ENCODE measurements at places on chromosomes 4 and X.
A peak's percentile ranks its signal among the peaks of the same experiment; 100 is the strongest.

DNA sequence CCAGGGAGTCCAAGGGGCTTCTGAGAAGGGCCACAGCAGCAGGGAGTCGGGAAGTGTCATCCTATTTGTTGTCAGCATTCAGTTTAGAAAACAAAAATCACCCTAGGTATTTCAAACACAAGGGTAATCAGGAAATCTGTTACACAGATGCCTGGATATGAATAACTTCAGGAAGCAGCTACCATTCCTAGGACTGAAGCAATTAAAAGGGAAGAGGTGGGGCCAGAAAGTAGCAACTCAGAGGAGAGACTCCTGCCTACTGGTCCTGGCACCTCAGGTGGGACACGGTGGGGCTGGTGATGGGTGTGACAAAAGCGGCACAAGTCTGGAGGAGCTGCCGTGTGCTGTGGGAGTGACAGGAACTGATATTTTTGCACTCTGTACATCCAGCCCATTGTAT lies 107.9 kb downstream of the PDGFRA start:
- no peak for ATAC-seq

GRCh38 chrX:138150709-138151108 lies 560.8 kb downstream of the FGF13 start:
- ATAC-seq = no peak

GRCh38 chr4:52343595-52343994 lies 292.5 kb downstream of the SPATA18 start:
- no peak for ATAC-seq

DNA sequence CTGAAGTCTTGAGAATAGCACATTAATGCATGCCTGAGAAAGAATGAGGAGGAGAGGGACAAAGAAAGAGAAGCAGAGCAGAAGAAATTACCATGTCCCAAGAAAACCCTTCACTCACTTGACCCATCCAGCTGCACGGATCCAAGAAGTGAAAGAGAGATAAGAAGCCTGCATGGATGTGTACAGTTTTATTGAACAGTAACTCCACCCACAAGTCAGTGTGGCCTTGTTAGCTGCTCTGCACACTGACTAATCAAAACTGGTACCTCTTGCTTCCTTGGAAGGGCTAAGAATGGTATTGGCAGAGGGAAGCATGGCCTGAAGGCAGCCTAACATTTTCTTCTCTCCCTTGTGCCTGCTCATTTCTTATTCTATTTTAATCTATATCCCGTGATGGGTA lies 163.9 kb downstream of the SLC7A11 start:
- no peak for ATAC-seq

DNA sequence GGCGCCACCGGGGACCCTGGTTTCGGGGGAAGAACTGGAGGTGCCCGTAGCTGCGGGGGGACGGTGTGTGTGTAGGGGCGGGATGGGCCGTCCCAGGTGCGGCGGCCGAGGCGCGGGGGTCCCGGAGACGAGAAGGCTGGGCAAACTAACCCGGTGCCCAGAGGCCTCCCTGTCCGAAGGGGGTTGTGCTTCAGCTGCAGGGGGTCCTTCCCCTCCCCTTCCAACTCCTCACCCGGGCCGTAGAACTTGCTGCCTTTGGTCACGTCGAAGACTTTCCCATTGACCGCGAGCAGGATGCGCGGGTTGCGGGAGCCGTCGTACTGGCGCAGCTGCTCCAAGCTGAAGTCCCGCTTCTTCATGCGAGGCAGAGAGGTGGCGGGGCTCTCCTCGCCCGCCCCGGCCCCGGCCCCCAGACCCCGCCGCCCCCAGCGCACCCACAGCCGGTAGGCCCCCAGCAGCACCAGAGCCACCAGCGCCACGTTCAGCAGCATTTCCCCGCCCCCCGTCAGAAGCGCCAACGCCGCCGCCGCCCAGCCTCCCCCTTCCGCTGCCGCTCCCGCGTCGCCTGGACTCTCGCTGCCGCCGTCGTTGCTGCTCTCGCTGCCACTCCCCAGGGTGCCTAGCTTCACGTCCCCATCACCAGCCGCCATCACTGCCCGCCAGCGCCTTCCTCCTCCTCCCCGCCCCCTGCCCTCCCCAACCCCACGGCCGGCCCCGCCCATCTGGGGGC lies at the start of gene PGRMC2:
PGRMC2 (minus strand) TSS at position 673 of the 730 bp plus-strand sequence; CDS start at position 650, 23 bp downstream.
- peak; percentile 2 for ATAC-seq

DNA sequence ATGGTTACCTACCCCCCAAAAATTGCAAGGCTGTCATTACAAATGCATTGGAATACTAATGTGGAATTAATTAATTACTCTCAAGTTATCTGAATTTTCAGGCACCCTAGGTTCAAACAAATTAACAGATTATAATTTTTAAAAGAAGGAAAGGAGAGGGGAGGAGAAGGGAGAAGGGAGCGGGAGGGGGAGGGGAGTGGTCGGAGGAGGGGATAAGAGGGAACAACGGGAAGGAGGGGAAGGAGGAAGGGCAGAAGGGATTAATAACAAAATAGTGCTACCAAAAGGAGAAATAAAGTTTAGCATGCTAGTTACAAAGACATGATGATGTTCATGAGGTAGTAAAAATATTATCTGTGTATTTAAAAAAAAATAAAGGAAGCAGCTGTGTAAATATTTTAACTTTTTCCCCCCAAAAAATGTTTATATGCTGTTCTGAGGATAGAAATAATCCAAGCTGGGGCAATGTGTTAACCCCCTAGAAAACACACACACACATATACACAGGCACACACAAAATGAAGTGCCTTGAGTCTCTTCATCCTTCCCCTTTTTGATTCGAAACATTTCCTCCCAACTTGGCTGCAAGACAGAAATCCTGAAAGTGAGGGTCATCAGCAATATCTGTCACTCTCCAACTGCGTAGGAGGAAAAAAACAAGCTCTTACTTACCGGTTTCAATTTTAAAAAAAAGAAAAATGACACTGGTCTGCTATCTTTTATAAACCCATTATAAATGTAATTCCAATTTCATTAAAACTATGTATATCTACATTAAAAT lies 58.8 kb downstream of the PPP3CA start:
- no peak for ATAC-seq

GRCh38 chr4:155657985-155658680 lies 8.5 kb upstream of the GUCY1A1 start:
- no peak for ATAC-seq

GRCh38 chr4:6502747-6503465 lies 30.5 kb upstream of the PPP2R2C start:
- ATAC-seq = no peak

- ATAC-seq = no peak
These were observed 335.1 kb upstream of the CLNK start for GRCh38 chr4:11019451-11020240.

DNA sequence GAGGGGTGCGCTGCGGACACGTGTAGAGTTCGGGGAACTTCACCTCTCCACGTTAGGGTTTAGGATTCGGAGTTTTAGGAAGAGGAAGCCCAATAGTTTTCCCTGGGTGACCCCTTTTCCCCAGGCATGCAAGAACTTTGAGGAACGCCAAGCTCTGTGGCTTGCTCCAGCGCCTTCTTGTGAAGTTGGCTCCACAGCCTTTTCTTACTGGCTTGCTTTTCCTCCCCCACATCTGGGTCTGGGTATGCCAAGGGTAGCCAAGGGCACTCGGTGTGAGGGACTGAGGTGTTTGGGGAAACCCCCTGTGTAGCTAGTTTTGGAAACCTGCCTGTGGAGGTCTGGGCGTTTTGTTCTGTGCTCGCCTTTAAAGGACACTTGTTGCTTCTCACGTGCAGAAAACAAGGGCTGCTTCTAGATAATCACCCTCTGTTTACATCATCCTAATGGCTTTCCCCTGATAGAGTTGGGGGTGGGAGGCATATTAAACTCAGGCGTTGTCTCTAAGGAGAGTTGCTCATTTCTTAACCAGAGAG lies 746 bp downstream of the EDNRA start:
- no peak for ATAC-seq

DNA sequence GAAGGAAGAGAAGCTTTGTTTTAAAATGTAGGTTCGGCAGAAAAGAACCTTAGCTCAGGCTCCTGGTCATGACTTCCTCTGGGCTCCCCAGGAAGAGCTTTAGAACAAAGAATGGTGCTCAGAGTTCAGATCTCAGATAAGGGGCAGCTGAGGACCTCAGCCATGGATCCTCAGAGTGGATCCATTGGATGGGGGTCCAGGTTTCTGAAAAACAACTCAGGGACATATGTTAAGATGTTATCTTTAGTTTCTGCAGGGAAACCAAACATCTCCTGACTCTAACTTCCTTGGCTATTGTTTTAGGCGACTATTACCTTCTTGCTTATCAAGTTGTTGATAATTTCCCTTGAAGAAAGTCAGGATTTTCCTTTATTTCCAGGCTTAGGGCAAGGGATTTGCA lies 5.4 kb downstream of the EVC start:
- no peak for ATAC-seq

GRCh38 chr4:534101-534575 lies 35.1 kb downstream of the PIGG start:
- no peak for ATAC-seq

DNA sequence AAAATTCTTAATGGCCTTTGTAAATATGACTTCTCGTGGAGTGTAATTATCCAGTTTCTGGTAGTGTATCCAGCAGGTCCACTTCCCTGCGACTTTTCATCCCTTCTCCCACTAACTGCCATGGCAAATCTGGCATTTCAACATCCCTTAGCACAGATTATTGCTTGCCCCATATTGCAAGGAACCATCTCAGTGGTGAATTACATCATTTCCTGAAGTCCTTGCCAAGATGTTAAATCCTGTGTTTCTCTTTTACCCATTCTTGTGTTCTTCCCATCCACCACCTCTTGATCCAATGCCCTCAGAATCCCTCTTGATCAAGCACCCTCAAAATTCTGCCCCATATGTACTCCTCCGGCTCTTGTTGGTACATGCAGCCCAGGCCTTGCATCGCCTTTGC lies 88.1 kb upstream of the ZNF81 start:
- ATAC-seq = no peak

- no peak for ATAC-seq
These were observed 48.5 kb upstream of the GPRIN3 start for GRCh38 chr4:89356086-89356485.

DNA sequence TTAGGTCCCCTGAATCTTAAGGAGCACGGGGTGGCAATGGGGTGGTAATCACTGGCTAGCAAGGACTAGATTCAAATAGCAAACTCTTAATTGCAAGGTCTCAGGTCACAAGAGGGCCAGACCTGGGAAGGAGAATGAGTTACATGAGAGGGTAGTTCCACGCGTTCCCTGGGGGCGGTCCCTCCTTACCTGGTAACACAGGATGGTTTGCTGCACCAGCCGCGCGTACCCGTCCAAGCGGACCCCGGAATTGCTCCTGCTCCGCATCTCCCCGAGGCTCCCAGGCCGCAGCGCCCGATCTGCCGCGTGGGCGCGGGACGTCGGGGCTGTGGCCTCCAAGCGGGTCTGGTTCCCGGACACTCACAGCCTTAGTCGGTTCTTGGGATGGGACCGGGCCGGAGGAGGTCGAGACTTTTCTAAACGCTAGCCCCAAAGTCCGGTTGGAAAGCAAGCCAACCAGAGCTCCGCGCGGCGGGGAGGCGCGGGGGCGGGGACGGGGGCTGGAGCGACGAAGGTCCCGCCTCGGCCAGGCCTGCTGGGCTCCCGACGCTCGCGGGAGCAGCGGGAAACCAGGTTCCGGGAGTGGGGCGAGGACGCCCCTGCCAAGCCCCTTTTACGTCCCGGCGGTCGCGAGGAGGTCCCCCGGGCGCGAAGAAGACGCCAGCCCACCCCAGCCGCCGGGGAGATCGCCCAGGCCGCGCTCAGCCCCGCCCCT lies at the start of gene PHKA2:
PHKA2 (minus strand) TSS at position 449 of the 715 bp plus-strand sequence; CDS start at position 267, 182 bp downstream.
- peak; percentile 44 for ATAC-seq

DNA sequence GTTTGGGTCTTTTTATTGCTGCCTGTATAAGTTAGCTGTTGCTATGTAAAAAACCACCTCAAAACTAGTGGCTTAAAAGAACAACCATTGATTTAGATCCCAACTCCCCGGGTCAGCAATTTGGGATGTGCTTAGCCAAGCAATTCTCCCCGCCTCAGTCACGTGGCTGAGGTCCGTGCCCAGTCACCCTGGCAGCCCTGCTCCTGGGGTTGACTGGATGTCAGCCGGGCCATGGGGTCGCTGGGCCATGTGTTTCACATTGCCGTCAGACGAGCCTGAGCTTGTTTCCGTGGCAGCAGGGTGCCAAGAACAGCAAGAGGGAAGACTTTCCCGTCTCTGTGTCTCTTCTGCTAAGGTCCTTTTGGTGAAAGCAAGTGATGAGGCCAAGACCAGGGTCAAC lies 345.7 kb upstream of the FAT1 start:
- ATAC-seq = no peak

GRCh38 chrX:24145303-24146186 lies 4.0 kb upstream of the ZFX start:
- no peak for ATAC-seq

DNA sequence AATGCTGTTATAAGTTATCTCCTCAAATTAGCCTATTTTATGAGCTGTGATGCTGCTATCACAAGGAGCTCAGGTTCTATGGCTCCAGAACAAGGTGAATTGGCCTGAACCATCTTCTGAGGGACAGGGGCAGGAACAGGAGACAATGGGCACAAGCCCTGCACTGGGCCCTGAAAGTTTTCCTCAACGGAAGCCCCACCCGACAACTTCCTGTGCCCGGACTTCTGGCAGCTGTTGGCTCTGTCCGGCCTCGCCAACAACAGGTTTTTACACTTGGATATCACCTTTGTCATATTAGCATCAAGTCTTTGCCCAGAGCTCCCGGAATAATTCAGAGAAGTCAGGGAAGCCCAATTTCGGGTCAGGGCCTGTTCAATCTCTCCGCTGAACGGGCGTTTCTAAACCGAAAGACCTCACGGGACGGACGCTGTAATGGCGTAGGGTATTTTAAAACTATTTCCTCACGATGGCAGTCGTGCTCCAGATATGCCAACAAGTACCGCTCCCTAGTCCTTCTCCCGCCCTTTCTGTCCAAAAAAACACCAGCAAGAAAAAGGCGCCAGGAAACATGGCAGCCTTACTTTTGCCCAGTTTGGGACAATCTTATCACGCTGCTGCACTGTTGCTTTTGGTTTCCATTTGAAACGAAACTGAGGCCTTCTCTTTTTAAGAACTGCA lies 201.0 kb upstream of the STK26 start:
- ATAC-seq = no peak

GRCh38 chr4:154738426-154738825 lies 5.4 kb upstream of the LRAT start:
- no peak for ATAC-seq

- ATAC-seq = peak; percentile 64
These were observed 120.5 kb downstream of the ENPP6 start for GRCh38 chr4:184097241-184097605.

GRCh38 chr4:46386570-46386969 lies 3.4 kb downstream of the GABRA2 start:
- no peak for ATAC-seq

- no peak for ATAC-seq
These were observed 38.8 kb upstream of the BEX4 start for GRCh38 chrX:103175944-103176753.

DNA sequence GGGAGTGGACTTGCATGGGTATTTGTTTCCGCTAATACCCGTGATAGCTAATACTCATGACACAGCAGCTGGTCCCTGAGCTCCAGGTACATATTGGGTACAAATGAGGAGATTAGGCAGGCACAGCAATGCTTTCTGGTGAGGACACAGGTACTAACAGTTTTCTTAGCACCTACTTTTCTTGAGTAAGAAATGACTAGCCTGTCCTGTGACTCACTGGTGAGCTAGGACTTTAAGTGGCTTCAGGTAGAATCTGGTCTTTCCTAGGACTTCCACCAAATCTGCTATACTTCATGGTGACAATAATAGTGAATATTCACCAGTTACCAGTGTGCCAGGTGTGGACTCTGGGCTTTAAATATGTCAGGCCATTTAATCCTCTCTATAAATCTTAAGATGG lies 407.4 kb upstream of the NR3C2 start:
- ATAC-seq = no peak
